ENCODE measurements at places on chromosomes 12 and 14.

GRCh38 chr14:68178282-68178681 is 358.7 kb downstream of the RAD51B start:
- DNase-seq, result no peak

DNA sequence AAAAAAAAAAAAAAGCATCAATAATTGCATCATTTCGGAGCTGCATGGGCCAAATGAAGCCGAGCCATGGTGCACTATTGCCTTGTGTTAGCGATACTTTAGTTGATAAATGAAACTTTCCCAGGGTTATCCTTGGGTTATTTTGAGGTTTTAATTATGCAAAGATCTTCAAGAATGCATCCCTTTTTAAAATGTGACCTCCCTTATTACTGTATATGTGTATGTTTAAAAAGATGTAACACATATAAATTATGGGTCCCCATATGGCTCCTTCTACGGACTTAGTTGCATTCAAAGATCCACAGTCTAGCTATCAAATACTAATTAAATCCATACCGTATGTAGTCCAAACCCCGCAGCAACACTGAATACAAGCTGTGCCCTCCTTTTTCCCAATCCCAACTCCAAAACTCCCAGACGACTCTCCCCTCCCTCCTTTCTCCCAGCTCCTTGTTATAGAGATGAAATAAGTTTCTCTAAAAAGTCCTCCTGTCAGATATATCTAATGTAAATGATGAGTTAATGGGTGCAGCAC is 129.3 kb upstream of the MAP1LC3B2 start:
- DNase-seq, result no peak

DNA sequence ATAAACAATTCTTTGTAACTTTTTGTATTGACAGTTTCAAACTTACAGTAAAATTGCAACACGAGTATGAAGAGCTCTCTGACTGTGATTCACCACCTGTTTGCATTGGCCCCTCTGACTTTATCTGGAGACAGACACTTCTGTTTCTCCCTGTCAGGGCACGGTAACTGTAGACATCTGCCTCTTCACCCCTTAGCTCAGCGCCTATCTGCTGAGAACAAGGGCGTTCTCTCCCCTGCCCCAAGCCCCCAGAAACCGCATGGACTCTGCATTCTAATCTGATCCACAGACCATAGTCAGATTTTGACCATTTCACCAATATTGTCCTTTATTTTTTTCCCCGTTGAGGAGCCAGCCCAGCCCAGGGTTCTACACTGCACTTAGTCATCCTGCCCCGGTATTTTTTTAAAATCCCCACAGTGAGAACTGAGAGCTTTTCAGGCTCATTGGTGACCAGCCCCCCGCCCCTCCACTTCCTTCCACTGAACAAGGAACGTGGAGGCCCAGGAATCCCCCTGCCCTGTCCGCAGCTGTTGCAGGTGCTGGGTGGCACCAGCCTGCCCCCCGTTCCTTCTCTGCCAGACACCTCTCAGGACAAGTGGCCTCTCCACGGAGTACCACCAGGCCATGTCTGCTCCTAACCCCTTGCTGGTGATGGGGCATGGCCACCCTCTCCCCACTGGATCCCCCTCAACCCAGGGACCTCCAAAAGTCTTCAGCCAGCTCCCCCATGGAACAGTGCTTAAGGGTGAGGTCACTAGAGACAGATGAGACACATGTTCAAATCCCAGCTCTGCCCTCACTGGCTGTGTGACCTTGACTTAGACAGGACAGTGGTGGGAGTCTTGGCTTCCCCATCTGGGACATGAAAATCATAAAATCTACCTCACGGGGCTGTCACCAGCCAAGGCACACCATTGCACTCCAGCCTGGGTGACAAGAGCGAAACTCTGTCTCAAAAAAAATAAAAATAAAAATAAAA is 11.2 kb downstream of the RHOF start:
- DNase-seq, result peak; percentile 70

- DNase-seq, result peak; percentile 93
Observed at GRCh38 chr14:89720741-89721729, 233.5 kb downstream of the EFCAB11 start.

DNA sequence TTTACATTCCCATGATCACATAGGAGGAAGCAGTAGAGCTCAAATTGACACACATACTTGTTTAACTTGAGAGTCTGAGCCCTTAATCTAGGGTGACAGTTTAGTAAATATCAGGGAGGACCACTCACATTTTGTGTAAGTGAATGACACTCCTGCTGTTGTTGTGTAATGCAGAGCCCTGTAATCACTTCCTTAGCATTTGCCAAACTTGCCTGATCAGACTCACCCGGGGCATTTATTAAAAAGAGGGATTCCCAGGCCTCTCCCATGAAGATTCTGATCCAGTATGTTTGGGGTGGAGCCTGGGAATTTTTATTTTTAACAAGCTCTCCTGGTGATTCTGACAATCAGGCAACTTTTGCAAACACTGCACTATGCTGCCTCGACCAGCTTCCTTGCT is 119.6 kb downstream of the NUAK1 start:
- no peak for DNase-seq

- no peak for DNase-seq
Observed at GRCh38 chr12:52195065-52195730, 3.4 kb upstream of the KRT80 start.

GRCh38 chr14:23056145-23056955 is 970 bp downstream of the CDH24 start:
- peak; percentile 67 for DNase-seq

- no peak for DNase-seq
Observed at GRCh38 chr12:78628491-78629100, 236.0 kb upstream of the SYT1 start.

- DNase-seq, result no peak
Observed at GRCh38 chr14:89509891-89510290, 92.9 kb upstream of the FOXN3 start.

- DNase-seq, result no peak
Observed at GRCh38 chr12:132872073-132872855, 15.1 kb downstream of the CHFR start.

DNA sequence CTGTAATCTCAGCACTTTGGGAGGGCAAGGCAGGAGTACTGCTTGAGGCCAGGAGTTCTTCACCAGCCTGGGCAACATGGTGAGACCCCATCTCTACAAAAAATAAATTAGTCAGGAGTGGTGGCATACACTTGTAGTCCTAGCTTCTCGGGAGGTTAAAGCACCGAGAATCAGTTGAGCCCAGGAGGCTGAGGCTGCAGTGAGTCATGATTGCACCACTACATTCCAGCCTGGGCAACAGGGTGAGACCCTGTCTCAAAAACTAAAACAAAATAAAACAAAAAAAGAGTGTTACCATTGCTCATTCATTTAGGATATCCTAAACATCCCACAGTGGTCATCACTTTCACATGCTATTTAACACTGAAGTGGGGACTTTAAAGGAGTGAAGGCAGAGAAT is 7.8 kb downstream of the NEK9 start:
- no peak for DNase-seq

DNA sequence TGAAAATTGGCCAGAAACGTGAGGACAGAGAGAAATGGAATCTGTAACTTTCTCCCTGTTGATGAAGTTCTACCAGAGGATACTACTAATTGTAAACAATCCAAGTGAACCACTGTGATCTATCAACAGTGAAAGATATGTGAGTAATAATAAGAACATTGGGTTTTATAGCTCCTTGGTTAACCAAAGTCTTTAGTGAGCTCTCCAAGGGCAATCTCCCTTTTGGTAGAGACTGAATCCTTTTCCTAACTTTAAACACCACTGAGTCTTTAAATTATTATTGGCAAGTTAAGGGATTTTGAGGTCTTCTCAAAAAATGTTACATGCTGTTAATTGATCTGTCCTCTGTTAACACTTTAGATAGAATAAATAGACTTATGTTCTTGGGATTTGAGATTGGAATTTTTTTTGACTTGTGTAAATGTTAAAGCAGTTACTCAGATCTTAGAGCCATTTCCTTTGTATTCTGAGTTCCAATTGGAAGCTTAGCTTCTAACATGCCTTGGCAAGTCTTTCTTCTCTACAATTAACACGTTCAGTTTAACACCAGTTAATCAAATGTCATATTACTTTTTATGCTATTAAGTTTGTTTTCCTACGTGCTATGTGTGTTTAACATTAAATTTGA is 338.2 kb upstream of the DDHD1 start:
- DNase-seq, result no peak

DNA sequence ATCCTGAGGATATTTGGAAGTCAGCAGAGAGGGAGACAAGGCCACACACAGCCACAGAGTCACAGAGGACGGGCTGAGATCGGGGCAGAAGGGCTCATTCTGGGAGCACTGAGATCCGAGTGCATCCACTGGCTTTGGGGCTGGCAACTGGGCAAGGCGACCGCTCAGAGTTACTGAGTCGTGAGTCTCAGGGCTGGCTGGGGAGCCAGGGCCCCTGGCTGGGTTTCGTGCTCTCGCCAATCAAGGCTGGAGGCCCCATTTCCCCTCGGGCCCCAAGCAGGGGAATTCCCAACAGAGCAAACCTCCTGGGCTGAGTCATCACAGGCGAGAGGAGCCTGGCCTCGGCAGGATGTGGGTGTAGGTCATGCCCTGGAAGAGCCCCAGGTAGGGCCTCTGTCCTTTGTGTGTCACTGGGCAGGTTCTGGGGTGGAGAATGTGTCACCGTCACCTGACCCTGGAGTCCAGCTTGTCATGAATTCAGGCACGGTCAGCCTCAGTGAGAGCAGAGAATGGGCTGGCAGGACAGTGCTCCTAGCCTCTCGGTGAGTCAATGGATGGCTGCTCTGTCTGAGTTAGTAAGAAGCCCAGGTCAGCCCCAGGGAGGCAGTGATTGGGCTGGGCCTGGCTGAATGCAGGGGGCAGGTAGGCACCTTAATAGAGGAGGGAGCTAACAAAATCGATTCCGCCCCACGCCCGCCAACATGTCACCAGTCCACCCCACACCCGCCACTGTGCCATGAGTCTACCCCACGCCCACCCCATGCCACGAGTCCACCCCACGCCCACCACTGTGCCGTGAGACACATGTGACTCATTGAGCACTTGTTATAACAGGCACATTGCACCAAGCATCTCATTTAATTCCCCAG is 16.9 kb downstream of the ASB2 start:
- DNase-seq, result peak; percentile 96

DNA sequence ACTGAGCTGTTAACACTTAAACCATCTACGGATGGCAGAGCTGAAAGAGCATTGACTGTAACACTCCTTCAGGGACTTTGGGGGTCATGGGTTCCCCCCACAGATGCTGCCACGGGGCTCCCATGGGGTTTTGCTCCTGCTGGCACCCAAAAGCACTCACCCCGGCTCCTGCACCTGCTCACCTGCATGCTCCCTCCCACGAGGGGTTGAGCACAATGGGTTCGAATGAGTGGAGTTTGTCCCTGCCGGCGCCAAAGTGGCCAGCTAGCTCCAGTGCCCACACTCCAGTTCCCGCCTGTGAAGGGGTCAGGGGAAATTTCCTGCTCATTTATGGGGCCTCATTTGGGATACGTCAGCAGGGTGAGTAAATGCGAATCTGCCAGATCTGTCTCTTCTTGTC is 40.7 kb downstream of the TNFAIP2 start:
- DNase-seq, result no peak

DNA sequence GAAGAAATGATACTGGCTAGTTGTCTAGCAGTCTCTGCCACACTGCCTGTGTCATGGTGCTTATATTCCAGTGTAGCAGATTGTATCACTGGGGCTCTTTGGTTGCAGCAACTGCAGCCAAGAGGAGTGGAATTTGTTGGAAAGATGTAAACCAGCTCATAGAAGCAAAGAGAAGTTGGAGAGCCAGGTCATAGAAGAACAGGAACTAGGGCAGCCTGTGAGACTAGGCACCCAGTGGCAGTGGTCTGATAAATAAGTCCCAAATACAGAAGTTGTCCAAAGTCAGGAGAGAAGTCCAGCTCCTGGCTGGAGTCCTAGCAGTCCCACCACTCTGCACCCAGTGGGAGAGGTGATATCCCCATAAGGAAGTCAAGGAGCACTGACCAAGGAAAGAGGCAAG is 172.5 kb upstream of the ARID2 start:
- no peak for DNase-seq

- no peak for DNase-seq
Observed at GRCh38 chr14:45144658-45145057, 8.9 kb downstream of the FANCM start.

Data from natural killer cell (primary cell).